ENCODE measurements at places on chromosomes 6 and 20.
A peak's percentile ranks its signal among the peaks of the same experiment; 100 is the strongest.

- H3K4me1 ChIP-seq = no peaks in the 10 kb centered on the region
- H3K27me3 ChIP-seq = no peaks in the 10 kb centered on the region
- H3K4me3 ChIP-seq = no peak overlapping the region
- peak; percentile 40 for DNase-seq
- no peak overlapping the region for H3K27ac ChIP-seq
- peaks cover 29% of the 10 kb centered on the region for H3K36me3 ChIP-seq
Observed at GRCh38 chr6:41901882-41902519, 6.8 kb upstream of the USP49 start.

- DNase-seq = no peak
- no peaks in the 10 kb centered on the region for H3K27me3 ChIP-seq
- no peaks in the 10 kb centered on the region for H3K4me1 ChIP-seq
- no peak overlapping the region for H3K27ac ChIP-seq
- H3K36me3 ChIP-seq = no peaks in the 10 kb centered on the region
Observed at GRCh38 chr6:167811040-167811439, 15.7 kb upstream of the AFDN start.

DNA sequence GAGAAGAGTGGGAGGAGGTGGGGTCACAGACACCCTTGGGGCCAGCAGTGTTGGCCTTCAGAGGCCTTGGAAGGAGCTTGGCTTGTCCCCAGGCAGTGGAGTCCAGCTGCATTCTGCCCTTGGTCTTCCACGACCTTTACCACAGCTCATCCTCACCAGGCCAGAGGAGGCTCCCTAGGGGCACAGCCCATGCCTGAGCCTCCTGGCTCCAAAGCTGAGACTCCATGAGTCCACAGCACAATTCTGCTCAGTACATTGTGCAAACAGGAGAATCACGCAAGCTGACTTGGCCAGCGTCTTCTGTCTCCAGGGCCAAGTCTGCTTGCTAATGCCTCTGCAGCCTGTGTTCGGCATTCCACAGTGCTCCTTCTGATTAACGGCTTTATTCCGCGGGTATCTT lies 337.2 kb downstream of the SMOC2 start:
- no peaks in the 10 kb centered on the region for H3K36me3 ChIP-seq
- no peak for DNase-seq
- H3K27ac ChIP-seq = no peak overlapping the region
- no peak overlapping the region for H3K4me3 ChIP-seq
- H3K27me3 ChIP-seq = no peaks in the 10 kb centered on the region

- no peak overlapping the region for H3K27ac ChIP-seq
- DNase-seq = no peak
- H3K4me1 ChIP-seq = peaks cover 3% of the 10 kb centered on the region
- no peak overlapping the region for H3K4me3 ChIP-seq
- H3K36me3 ChIP-seq = no peaks in the 10 kb centered on the region
Observed at GRCh38 chr6:20364327-20364726, 37.4 kb upstream of the E2F3 start.

DNA sequence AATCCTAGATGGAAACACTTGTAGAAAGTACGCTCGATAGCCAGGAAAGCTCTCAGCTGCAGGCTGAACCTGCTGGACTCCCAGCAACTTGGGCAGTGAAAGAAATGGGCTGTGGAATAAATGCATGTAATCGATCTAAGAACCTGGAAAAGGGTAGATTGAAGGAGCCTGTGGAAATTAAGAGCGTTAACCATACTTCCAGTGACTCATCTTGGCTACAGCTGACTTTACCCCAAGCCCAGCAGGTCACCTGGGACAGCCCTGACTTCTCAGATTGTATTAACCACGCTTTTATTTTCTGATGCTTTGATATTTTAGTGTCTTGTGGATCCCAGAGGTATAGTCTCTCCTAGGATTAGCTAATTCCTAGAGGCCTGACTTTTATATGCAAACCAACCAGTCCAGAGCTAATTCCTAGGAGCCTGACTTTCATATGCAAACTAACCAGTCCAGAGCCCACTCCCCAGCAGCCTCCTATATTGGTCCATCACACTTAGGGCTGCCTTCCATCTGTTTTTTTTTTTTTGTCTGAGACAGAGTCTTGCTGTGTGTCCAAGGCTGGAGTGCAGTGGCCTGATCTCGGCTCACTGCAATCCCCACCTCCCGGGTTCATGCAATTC lies 86.3 kb downstream of the GMPR start:
- no peak for DNase-seq
- H3K36me3 ChIP-seq = peaks cover 44% of the 10 kb centered on the region
- H3K4me3 ChIP-seq = no peak overlapping the region
- no peak overlapping the region for H3K27ac ChIP-seq

- no peak for DNase-seq
- no peak overlapping the region for H3K4me3 ChIP-seq
- H3K36me3 ChIP-seq = no peaks in the 10 kb centered on the region
- H3K27ac ChIP-seq = no peak overlapping the region
- H3K4me1 ChIP-seq = no peaks in the 10 kb centered on the region
Observed at GRCh38 chr6:53961679-53962370, 149.4 kb upstream of the MLIP start.

GRCh38 chr20:24877652-24878051 lies 71.4 kb upstream of the CST7 start:
- no peaks in the 10 kb centered on the region for H3K4me1 ChIP-seq
- H3K27ac ChIP-seq = no peak overlapping the region
- DNase-seq = no peak

GRCh38 chr6:162442687-162443086 lies 284.9 kb downstream of the PRKN start:
- no peaks in the 10 kb centered on the region for H3K27me3 ChIP-seq
- DNase-seq = peak; percentile 11
- no peaks in the 10 kb centered on the region for H3K36me3 ChIP-seq
- no peak overlapping the region for H3K4me3 ChIP-seq
- no peak overlapping the region for H3K27ac ChIP-seq
- H3K4me1 ChIP-seq = no peaks in the 10 kb centered on the region

GRCh38 chr6:39076623-39077535 lies 28.3 kb downstream of the GLP1R start:
- H3K27ac ChIP-seq = no peak overlapping the region
- H3K36me3 ChIP-seq = no peaks in the 10 kb centered on the region
- H3K4me1 ChIP-seq = no peaks in the 10 kb centered on the region
- no peak for DNase-seq
- no peaks in the 10 kb centered on the region for H3K27me3 ChIP-seq

DNA sequence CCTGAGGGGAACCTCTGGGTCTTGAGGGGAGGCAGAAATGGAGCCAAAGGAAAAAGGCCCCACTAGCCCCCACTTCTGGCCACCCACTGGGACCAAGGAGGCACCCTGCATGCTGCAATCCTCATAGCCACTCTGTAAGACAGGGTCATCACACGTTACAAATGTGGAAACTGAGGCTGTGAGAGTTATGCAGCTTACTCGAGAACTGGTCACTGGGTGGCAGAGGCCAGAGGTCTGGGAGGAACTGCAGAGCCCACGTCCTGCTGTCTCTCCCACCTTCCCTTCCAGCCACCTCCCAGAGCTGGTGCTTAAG lies 18.1 kb downstream of the LEMD2 start:
- H3K36me3 ChIP-seq = peaks cover 43% of the 10 kb centered on the region
- peak overlapping the region; percentile 50 for H3K27ac ChIP-seq
- DNase-seq = no peak
- H3K4me1 ChIP-seq = no peaks in the 10 kb centered on the region
- no peak overlapping the region for H3K4me3 ChIP-seq

DNA sequence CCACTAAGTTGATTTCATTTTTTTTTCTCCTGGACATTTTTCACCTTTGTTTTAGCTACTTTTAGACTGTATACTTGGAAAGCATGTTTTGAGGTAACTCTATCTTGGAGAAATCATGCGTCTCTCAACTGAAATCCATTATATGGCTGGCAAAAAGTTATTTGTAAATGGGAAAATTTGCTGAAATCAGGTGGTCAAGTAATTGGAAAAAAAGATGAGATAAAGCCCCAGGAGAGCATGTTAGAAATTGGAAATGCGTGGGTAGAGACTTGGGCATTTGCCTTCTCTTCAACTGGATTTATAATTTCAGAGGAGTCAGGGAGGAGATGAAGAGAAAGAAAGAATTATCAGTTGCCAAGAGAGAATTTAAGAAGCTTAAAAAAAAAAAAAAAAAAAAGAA lies 217.1 kb upstream of the MAP3K7 start:
- no peak overlapping the region for H3K4me3 ChIP-seq
- H3K4me1 ChIP-seq = no peaks in the 10 kb centered on the region
- H3K27me3 ChIP-seq = peaks cover under 1% of the 10 kb centered on the region

DNA sequence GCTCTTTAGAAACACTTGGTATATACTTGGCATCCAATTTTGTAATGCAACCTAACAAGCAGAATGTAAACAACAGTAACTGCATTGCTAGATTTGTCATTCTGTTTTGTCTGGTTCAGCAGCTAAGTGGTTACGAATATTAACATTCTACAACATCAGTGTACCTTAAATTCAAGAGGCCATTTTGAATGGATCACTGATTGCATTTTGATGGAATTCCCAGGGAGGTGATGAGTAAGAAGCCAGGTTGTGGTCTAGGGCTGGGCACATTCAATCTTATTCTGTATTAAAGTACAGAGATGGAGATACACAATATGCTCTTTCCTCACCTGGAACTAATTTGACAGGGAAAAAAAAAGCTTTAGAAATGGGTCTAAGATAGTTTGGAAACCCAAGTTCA lies 483.5 kb downstream of the PRKN start:
- H3K27ac ChIP-seq = no peak overlapping the region
- DNase-seq = no peak
- no peaks in the 10 kb centered on the region for H3K4me1 ChIP-seq
- H3K36me3 ChIP-seq = no peaks in the 10 kb centered on the region

DNA sequence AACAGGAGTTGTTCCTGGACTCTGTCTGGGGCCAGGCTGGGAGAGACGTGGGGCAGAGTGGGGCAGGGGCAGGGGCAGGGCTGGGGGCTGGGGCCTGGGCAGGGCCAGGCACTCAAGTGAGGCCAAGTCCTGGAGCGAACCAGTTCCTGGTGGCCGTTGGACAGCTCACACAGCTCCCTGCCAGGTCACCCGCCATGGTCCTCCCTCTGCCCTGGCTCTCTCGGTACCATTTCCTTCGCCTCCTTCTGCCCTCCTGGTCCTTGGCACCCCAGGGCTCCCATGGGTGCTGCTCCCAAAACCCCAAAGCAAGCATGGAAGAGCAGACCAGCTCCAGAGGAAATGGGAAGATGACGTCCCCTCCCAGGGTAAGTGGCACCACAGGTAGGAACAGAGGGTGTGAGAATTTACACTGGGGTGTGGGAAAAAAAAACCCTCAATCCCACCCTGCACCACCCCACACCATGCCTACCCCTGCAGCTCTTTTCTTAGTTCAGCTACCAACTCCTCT lies at the start of gene MCCD1:
TSS of gene MCCD1 (plus strand) at position 142 of the 508 bp plus-strand sequence. CDS start at position 195, 53 bp downstream.
- DNase-seq = no peak
- H3K36me3 ChIP-seq = peaks cover 27% of the 10 kb centered on the region
- H3K4me1 ChIP-seq = peaks cover 2% of the 10 kb centered on the region
- H3K27ac ChIP-seq = no peak within 1 kb of the TSS
- H3K4me3 ChIP-seq = no peak within 1 kb of the TSS

- no peaks in the 10 kb centered on the region for H3K27me3 ChIP-seq
- H3K27ac ChIP-seq = no peak overlapping the region
- H3K36me3 ChIP-seq = no peaks in the 10 kb centered on the region
- H3K4me3 ChIP-seq = no peak overlapping the region
- no peaks in the 10 kb centered on the region for H3K4me1 ChIP-seq
- no peak for DNase-seq
Observed at GRCh38 chr20:7137395-7138151, 370.1 kb downstream of the BMP2 start.

DNA sequence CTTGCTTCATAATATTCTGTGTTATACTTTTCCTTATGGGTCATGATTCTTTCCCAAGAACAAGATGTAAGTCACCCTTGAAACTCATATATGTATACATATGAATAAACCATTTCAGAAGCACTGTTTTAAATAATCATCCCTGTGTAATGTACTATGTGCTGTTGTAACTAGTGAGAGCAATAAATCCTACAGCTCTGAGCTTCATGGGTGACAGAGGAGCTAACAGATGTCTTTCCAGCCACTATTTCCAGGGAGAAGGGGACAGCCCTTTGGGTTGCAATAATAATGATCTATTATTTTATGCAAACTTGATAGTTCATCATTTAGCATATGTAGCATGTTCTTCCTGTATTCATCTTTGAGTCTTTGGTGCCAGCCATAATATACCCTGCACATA lies 342.8 kb downstream of the KIF16B start:
- no peaks in the 10 kb centered on the region for H3K4me1 ChIP-seq
- DNase-seq = no peak
- H3K27me3 ChIP-seq = no peaks in the 10 kb centered on the region
- H3K4me3 ChIP-seq = no peak overlapping the region

Measured in small intestine (tissue), 16 donors.